GM04504 (cell line): ENCODE measurements at places on chromosomes 12 and 14.

- DNase-seq: peak; percentile 29
Observed at GRCh38 chr12:1398673-1399072, 195.7 kb downstream of the FBXL14 start.

GRCh38 chr14:105880616-105881015 lies 354.2 kb downstream of the TMEM121 start:
- no peak for DNase-seq

GRCh38 chr12:11798856-11799501 lies 149.5 kb downstream of the ETV6 start:
- peak; percentile 35 for DNase-seq

DNA sequence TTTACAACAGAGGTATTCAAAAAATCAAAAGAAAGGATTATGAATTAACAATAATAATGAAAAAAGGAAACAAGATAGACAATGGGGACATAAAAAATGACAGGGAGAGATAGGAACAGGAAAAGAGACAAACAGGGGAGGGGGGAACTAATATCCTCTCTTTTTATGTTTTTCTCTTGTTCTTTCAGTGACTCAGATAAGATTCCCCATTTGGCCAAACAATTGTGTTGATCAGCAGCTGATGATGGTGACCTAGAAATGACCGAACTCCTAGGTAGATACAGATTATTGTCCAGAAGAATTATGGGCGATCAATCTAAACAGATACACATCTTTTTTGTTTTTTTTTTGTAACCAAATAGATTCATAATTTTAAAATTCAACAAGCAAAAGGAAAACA lies 1277.2 kb upstream of the FLRT2 start:
- DNase-seq: no peak

DNA sequence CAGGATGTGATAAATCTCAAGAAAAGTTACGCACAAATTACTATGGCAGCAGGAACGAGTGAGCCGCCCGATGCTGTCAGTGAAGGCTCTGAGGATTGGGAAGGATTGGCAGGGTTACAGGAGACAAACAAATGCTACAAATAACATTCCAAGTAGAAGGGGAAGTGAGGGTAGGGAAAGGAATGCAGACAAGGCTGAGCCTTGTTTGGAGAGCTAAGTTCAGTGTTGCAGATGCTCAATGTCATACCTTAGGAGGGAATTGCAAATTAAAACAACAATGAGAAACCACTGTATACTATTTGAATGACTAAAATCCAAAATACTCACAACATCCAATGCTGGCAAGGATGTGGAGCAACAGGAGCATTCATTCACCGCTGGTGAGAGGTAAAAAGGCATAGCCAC lies 1.3 kb downstream of the CLEC9A start:
- peak; percentile 91 for DNase-seq

DNA sequence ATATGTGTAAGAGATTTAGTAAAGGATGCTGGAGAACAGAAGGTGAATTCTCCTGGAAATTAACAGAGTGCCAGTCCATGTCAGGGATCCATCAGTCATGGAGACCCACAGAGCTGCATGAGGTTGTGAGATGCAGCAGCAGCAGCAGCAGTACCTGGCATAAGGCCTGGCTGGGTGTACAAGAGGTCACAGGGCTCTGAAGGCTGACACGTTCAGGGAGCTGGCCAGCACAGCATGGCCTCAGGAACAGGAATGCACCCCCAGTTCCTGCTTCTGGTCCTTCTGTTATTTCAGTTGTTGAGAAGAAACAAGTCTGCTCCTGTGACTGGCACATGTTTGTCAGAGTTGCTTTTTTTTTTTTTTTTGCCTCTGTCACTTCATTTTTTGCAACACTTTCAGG lies 210.8 kb downstream of the CNTN1 start:
- no peak for DNase-seq

DNA sequence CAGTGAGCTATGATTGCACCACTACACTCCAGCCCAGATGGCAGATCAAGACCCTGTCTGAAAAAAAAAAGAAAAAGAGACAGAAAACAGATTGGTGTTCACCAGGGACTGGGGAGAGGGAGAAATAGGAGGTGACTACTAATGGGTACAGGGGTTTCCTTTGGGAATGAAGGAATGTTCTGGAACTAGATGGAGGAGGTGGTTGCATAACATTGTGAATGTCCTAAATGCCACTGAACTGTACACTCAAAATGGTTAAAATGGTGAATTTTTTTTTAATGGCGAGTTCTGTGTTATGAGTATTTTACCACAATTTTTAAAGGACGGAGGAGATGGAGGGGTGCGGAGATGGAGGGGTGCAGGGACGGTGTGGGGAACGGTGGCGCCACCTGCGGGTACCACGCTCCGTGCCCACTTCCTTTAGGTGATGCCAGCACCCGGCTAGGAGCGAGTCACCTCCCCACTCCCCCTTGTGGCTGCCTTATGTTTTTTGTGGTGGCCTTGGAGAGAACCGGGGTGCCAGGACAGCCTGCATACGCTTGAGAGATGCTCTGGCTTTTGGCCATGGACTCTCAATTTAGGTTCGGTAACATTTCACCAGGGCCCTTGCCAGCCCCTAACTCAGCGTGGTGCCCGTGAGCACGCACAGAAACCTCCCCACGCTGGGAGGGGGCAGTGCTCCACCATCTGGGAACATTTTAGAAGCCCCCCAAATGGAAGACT lies 16.1 kb downstream of the UBC start:
- DNase-seq: no peak

GRCh38 chr12:59452259-59452658 lies 143.6 kb upstream of the SLC16A7 start:
- peak; percentile 64 for DNase-seq

- no peak for DNase-seq
Observed at GRCh38 chr12:2891240-2892053, 756 bp downstream of the TULP3 start.

DNA sequence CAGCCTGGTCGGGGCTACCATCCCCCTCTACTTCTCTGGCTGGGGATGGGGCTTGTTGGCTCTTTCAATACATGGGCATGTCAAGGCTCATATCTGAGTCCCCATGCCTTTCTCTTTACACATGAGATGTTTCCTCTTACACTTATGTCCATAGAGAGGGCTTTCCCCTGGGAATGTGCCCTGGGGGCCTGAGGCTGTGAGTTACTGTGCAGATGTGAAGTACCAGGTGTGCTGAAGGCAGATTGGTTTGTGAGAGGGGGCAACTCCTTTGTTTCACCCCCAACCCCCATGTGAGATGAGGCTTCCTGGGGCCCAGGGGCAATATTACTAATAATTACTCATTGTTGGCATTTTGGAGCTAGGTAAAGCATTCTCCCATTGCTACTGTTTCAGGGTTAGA lies 32.8 kb downstream of the NRXN3 start:
- no peak for DNase-seq

GRCh38 chr14:72332046-72332445 lies 399.8 kb downstream of the RGS6 start:
- DNase-seq: no peak

DNA sequence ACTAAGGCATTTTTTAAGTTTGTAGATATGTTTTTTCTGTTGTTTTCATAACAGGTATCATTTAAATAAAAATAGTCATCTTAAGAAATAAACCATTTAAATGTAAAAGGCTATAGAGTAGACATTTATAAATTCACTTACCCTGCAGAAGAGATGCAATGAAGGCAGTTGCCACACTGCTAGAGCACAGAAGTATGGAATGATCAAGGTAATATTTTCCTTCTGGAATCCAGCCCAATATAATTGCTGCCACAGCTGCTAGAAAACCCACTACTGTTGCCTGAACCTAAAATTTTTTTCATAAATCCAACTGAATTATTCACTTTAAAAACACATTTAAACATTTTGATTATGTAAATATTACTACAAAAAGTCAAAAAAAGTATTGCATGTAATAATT lies 69.2 kb downstream of the SLC41A2 start:
- DNase-seq: no peak

DNA sequence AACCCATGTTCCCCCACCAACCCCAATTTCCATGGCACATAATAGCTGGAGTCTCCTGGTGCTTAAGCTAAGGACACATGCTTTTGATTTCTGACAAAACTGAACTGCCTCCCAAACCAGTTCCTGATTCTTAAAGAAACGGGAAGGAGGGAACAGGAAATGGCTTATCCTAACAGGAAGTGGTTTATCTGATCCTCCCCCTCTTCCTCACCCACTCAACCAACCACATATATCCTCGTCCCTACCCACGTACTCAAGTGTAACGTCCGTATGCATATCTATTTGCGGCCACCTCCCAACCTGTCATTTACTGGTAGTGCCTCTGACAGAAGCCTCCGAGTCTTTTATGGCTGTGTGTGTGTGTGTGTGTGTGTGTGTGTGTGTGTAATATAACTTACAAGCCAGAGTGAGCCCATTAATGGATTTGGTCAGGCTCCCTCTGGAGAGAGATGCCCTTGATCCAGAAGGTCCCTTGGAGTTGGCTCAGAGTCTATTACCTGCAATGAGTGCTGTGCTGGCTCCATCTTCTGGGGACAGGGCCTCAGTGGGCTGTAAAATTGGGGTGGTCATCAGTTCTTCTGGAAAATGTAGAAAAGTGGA lies 7.7 kb downstream of the DAZAP2 start:
- DNase-seq: no peak

DNA sequence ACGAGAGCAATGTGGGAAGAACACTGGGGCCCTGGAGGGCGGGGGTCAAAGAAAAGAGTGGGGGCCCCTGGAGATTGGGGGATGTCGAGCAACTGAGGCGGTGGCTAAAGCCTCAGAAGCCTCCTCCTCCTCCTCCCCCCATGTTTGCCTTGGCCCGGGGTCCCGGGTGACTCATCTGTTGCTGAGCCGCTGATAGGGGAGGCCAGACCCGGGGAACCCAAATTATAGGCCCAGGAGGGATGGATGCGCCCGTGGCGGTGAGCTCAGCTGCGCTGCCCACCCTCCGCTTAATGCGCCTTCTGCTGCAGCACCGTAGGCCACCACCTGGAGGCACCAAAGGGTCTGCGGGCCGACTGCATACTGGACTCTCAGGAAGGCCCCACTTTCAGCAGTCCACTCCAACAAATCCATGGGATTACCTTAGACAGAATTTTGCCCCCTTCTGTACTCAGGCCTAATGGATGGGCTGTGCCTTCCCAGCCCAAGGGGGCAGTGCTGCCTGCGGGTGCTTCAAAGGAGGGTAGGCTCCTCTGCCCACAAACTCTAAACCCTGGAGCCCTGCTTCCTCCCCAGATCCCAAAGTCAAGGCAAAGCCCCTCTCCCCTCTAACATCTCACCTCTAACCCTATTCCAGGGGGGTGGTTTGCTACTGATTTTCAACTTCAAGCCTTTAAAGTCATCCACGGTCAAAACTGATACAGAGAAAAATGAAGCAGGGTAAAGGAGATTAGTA lies 2.6 kb upstream of the WNT10B start:
- no peak for DNase-seq

DNA sequence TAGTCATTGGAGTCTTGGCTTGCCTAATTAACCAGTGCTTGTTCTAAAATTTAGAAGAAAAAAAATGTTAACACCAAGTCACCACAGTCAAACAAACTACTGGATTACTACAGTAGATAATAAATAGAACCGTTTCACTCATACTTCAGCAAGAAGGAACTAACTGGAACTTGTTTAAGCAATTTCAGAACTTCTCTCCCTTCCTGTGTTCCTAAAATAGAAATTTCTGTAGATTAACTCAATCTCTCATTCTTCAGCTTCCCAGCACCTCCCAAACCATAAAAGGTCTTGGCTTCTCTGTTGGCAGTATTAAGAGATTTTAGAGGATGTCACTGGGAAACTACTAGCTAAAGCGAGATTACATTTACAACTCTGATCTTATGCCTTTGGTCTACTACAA lies 18.6 kb downstream of the GNS start:
- DNase-seq: no peak

- no peak for DNase-seq
Observed at GRCh38 chr14:54650959-54651351, 84.0 kb downstream of the SAMD4A start.

GRCh38 chr12:105922670-105923102 lies 216.1 kb downstream of the NUAK1 start:
- peak; percentile 38 for DNase-seq

- DNase-seq: no peak
Observed at GRCh38 chr12:21894792-21895595, 46.2 kb downstream of the ABCC9 start.

- DNase-seq: no peak
Observed at GRCh38 chr12:113955109-113955970, 10.8 kb downstream of the RBM19 start.

DNA sequence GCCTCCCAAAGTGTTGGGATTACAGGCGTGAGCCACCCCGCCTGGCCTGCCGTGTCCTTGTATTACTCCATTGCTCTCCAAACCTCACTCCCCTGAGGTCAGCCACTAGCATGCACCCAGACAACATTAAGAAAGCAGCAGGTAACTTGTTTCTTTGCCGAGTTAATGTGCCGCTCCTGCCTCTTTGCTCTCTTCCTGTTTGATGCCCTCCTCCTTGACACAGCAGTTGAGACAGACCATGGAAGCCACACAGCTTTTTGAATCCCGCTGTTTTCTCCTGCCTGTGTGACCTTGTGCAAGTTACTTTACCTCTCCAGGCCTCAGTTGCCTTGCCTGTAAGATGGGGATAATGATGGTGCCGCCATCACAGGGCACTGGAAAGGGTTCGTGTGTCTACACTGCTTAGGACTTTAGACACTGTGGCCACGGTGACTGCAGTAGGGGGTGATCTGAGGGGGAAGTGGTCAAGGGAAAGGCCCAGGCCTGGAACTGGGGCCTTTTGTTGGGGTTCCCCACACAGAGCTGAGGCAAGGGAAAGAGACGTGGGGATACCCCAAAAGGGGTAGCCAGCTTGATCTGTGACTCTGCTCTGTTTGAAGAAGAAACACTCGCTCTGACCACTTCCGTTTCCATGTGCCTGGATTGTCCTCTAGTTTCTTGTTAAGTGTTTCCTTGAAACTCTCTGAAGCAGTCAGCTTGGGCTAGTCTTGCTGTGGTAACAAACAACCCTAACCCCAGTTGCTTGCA lies 69.3 kb downstream of the RIN3 start:
- no peak for DNase-seq

DNA sequence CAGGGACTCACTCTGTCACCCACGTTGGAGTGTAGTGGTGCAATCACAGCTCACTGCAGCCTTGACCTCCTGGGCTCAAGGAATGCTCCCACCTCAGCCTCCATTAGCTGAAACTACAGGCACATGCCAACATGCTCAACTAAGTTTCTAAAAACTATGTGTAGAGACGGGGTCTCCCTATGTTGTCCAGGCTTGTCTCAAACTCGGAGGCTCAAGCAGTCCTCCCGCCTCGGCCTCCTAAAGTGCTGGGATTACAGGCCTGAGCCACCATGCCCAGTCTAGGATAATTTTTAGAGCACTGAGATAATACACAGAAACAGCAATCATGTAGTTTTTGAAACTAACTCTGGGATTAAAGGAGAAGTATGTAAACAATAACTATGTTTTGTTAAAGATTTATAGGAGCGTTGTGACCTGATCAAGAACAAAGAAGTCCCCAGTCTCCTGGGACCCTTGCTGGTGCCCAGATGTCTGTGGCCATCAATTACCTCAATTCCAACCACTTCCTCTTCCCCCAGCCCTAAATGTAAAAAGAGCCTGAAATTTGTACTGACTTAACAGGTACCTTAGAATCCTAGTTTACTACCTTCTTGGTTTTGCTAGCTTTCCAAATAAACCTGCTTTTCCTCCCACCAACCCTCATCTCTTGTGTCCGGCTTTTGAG lies 28.9 kb upstream of the EGLN3 start:
- DNase-seq: no peak

GRCh38 chr14:67666750-67667449 lies 7.5 kb downstream of the VTI1B start:
- DNase-seq: no peak
